ENCODE measurements at places on chromosomes 12 and 14.

- DNase-seq = no peak
Observed at GRCh38 chr12:71517145-71517846, 77.7 kb downstream of the LGR5 start.

GRCh38 chr14:89040080-89040459 is 215.6 kb downstream of the TTC8 start:
- DNase-seq = no peak

DNA sequence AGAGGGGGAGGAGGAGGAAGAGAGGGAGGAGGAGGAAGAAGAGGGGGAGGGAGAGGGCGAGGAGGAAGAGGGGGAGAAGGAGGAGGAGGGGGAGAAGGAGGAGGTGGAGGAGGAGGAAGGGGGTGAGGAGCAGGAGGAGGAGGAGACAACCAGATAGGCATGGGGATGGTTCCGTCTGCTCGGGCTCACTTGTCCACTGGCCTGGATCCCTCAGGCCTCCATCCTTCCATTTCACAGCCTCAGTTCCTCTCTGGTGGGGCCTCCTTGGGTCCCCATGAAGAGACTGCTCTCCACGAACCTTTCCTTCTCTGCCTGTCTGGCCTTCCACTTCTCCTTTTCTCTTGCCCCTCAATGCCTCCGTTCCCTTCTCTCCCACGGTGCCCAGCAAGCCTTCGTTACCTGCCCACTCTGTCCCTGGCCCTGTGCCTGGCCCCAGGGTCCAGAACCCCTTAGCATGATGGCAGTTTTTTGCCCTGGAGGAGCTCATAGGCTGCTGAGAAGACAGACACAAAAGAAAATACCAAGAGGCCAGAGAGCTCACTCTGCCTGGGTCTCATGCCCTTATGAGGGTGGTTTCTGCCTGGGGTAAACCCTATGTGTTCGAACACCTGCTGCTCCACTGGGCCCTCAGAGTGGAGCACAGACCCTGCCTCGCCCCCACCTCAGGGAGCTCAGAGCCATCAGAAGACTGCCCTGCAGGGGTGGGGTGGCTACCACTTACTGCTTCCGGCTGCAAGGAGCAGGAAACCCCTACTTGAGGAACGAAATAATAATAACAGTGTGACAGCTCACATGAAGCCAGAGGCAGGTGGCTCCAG is 11.7 kb upstream of the CACNA2D4 start:
- DNase-seq = no peak

- no peak for DNase-seq
Observed at GRCh38 chr14:101194373-101195308, 291.1 kb upstream of the RTL1 start.

GRCh38 chr14:33580841-33581240 is 370.0 kb downstream of the EGLN3 start:
- no peak for DNase-seq

DNA sequence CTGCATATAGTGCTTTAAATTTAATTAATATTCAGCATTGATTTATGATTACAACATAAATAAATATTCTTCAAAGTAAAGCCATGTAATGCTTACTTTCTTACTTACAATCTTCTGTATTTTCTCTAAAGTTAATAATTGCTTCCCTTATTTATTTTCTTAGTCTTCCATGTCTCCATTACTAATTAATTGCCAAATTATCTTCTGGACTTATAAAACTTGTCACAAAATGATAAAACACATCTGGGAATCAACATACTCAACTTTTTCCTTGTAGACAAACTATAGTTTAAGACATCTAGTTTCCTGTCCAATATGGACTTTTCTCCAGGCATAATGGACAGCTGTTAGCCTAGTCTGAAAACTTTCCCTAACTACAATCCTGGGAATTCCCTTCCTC is 466.6 kb downstream of the FLRT2 start:
- no peak for DNase-seq

DNA sequence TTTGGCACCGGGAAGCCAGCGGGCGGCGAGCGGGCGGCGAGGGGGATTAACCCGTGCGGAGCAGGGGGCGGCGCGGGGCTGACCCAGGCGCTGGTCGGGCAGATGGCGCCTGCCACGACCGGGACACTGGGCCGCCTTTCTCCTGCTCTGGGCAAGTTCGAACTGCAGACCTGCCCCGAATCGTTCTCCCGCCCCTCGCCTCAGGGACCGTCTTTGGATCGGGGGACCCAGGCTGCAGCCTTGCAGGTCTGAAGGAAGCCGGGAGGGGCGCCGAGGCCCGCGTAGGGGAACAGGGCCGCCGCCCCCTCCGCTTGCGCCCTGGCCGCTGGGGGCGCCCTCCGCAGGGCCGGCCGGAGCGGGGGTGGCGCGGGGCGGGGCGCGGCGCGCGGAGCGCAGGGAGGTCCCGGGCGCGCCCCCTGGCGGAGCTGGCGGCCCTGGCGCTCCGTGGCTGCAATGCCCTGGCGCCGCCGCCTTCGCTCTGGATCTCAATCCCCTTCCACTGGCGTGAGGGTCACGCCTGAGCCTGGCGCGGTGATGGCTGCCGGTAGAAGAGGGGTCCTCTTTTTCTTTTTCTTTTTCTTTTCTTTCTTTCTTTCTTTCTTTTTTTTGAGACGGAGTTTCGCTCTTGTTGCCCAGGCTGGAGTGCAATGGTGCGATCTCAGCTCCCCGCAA is 449 bp upstream of the LTBP2 start:
- peak; percentile 82 for DNase-seq

GRCh38 chr12:118682656-118683055 is 298.7 kb upstream of the SRRM4 start:
- DNase-seq = no peak

DNA sequence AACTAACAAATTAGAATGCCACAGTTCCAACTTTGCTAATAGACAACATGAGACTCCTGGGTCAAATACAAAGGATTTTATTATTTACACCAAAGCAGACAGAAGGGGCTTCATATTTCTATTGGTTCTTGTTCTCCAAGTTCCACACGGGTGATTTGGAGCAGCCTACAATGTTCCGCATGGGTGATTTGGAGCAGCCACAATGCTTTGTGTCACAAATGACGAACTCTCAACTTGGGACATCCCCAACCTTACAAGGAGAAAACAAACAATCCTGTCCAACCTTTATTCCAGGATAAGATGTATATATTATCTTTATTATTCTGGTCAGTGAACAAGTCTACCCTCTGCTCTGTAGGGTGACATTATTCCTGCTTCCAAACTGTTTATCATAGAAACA is 694.3 kb upstream of the MGAT4C start:
- no peak for DNase-seq

DNA sequence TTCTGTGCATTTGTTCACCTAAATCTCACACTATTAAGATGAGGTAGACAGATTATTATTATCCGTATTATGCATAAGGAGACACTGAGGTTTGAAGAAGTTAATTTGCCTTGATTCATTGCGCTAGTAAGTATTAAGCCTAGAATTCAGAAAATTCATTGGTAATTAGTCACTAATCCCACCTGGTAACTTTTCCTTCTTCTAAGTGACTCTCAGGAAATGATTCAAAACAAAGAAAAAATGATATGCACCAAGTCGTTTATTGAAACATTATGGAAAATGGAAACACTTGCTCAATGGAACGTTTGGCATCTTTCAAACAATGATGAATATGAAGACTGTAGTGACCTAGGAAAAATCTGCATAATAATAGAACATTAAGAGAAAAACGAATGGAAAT is 15.2 kb downstream of the RFX4 start:
- no peak for DNase-seq

DNA sequence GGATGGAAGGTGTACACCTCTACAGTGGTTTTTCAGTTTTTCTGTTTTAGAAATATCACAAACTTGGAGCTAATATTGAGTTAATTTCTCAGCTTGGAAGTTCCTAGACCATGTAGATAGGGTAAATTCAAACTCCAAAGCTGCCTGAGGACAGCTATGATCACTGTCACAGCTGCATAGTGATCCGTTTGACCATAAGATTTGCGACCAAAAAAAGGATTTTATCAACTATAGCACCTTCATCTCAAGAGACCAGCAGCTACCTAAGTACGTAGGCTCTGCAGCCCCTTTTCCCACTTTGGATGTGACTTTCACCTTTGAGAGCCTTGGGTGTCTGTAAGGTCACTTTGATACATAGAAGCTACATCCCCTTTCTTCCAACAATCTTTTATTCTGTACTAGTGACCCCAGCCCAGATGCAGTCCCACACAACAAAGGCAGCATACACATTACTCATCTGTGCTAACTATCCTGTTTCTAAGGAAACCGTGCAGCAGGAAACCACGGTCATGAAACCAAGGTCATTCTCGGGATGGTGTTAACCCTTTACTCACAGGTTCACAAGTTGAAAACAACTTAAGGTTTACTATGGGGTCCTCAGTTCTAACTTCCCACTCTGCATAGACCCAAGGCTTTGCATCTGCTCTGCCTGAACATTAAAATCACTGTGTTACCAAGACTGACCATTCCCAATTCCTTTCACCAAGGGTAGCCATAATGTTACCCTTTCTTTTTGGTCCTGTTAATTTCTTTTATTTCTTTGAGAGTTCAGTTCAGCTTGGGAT is 75.4 kb downstream of the IFT81 start:
- peak; percentile 14 for DNase-seq

GRCh38 chr14:89613260-89614008 is 196.4 kb upstream of the FOXN3 start:
- DNase-seq = no peak

GRCh38 chr12:87585882-87586557 is 443.2 kb downstream of the C12orf50 start:
- no peak for DNase-seq

DNA sequence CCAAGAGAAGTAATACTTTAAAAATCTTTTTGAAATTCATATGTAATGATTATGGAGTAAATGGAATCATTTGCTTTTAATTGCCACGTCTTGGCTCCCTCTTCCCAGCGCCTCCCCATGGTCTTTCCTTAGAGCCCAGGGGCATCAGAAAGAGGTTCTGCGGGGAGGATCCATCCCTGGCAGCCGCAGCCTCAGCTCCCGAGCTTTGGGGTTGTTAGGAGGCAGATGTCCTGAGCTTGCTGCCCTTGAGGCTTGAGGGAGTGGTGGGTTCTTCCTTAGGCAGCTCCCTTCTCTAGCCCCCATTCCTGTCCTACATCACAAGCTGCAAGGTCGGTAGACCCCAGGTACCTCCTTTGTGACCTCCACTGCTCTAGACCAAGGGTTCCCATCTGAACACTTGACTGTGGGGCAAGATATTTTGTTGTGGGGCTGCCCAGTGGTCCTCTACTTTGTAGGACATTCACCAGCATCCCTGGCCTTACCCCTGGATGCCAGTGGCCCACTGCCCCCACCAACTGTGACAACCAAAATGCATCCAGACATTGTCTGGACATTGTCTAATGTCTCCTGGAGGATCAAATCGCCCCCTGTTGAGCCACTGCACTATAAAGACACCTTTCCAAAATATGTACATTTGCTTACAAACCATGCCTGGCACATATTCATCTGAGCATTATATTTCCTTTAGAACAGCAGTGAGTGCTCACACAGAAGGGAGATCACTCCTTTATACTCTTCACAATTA is 6.3 kb downstream of the PPP2R5C start:
- no peak for DNase-seq

GRCh38 chr14:33465846-33466700 is 484.8 kb downstream of the EGLN3 start:
- no peak for DNase-seq

DNA sequence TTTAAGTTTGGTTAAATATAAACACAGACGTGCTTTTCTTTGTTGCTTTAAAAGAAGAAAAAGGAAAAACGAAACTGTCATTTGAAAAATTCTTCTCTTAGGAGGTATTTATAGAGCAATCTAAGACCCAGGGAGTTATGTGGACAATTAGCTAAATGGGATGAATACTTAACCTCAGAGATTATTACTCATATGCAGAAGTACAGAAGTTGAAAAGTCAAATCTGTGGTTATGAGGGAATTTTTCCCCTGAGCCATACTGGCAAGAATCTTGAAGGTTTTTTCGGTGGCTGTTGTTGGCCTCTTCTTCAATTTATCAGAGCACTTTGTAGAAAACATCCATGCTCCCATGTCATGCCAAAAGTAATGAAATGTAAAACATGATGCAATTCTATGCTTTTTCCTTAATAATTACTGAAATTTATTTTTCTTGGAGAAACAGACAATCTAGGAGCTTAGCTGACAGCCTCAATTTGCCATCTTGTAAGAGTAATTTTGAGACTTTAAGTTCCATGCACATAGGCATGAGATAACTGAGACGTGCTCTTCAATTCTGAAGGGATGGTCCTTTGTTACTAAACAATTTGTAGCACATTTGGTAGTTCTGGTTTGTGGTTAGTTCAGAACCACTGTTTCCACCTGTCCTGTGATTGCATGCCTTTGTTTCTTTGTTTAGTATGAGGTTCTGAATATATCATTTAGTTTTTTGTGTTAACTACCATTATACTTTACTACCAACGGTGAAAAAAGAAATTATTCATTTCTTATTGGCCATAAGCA is 126.6 kb downstream of the BCAT1 start:
- no peak for DNase-seq

DNA sequence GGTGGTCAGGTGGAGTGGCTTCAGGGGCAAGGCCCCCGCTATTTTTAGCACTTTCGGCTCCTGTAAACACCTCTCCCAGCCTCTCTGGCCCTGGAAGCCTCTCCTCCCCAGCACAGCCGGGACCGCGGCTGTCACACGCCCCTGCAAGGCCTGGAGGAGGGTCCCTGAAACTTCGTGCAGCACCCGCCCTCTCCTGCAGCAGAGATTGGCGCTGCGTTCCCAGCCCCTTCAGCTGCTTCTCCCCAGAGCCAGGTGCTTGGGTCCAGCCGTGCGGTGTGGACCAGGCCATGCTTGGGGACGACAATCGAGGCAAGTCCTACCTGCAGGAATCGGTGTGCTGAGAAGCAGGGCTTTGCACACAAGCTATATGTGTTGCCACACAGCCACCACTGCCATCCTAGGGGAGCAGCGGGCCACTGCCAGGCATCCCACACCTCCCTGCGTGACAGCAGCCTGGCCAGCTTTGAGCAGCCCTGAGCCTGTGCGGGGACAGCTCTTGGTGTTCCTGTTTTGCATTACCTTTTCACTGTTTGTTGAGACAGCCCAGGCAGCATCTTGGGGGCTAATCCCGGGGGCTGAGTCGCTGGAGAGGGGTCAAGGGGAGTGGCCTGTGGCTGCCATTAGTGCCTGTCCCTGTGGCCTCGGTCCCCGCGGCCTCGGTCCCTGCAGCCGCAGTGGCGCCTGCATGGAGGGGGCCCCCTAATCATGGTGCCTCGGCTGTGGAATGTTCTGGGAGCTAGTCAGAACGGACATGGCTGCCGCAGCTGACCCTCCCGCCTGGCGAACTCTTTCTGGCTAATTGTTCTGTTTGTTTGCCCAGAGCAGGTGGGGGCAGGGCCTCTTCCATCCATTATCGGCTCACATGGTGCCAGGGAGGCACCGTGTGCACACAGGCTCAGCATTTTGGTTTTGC is 27.6 kb upstream of the TRAF3 start:
- DNase-seq = no peak

- peak; percentile 37 for DNase-seq
Observed at GRCh38 chr14:86654558-86655184, 1124.7 kb downstream of the FLRT2 start.

DNA sequence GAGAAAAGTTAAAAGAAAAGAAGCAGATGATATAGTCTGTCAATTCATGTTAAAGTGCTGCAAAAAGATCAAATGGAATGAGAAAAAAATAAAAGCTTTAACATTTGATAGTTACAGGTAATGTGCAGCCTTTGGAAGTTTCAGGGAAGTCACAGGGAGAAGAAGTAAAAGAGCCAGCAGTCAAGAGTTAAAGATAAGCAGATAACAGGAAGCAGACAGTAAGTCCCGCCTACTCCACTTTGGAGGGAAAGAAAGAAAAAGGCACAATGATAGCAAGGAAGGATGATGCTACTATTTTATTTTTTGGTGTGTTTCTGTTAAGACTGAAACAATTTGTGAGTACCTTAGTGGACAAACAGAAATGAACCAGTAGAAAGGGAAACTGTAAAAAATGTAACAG is 111.1 kb upstream of the KRR1 start:
- no peak for DNase-seq

GRCh38 chr12:26011099-26011498 is 52.6 kb downstream of the RASSF8 start:
- DNase-seq = no peak
